HT-29 (cell line): ENCODE measurements at places on chromosomes 2 and 18. TPM values are rescaled to one million over a fixed set of nuclear protein-coding genes. Genes with fewer than 3 reads are reported as not detected.
A peak's percentile ranks its signal among the peaks of the same experiment; 100 is the strongest.

The TGFA gene
- total RNA-seq: 37.5 and 43.3 TPM in 2 replicates

The CD8B gene
- total RNA-seq: not detected in 2 replicates

The ACTG2 gene
- not detected in 2 replicates for total RNA-seq

The CPLX4 gene
- total RNA-seq: not detected in 2 replicates

GRCh38 chr2:69642709-69643601 lies 584 bp downstream of the AAK1 start:
- peak; percentile 52 for DNase-seq
